ENCODE measurements at places on chromosomes 16 and 17. TPM values are rescaled to one million over a fixed set of nuclear protein-coding genes. Genes with fewer than 3 reads are reported as not detected.

Gene TMC8
- total RNA-seq, result 144 TPM

Gene KRT24
- not detected for total RNA-seq

Gene TOX3
- not detected for total RNA-seq

Gene SLC47A2
- not detected for total RNA-seq

Gene SCGB1C2
- total RNA-seq, result not detected

Gene DHX8
- total RNA-seq, result 53.6 TPM

Gene KRTAP1-1
- not detected for total RNA-seq

Gene KRT31
- total RNA-seq, result not detected

Gene RTN4RL1
- total RNA-seq, result 1.5 TPM

Gene TMEM208
- 61.7 TPM for total RNA-seq

Gene MEOX1
- total RNA-seq, result 0.42 TPM

Gene SLC35G6
- total RNA-seq, result not detected

Gene NECAB2
- total RNA-seq, result not detected

Gene TNFRSF12A
- 4.3 TPM for total RNA-seq

Gene ZP2
- not detected for total RNA-seq

Gene VMO1
- 0.32 TPM for total RNA-seq

Gene TBC1D3B
- 3.3 TPM for total RNA-seq

Gene EVPL
- 0.21 TPM for total RNA-seq

Gene NBR1
- total RNA-seq, result 37.0 TPM

Gene PDILT
- total RNA-seq, result not detected

Gene KRTAP4-1
- not detected for total RNA-seq

Gene DNASE1L2
- total RNA-seq, result 1.3 TPM

Gene RGS11
- not detected for total RNA-seq

Gene KRTAP4-8
- total RNA-seq, result not detected
